ENCODE measurements at places on chromosomes 2 and 18. TPM values are rescaled to one million over a fixed set of nuclear protein-coding genes. Genes with fewer than 3 reads are reported as not detected.

DNA sequence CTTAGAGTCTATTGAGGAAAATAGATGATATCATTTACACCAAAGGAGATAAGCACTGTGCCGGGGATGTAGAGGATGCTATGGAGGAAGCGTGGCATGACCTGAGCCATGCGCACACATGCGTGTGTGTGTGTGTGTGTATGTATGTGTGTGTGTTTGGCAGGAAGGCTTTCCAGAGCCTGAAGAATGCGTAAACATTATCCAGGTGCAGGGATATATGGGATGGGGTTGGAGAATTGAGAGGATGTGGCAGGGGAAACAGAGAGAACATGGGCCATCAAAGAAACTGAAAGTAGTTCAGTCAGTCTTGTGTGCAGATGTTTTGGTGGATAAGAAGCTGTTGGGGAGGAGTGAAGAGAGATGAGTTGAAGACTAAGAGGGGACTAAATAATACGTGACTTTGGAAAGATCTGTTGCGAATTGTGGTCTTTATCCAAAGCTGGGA, 9.3 kb upstream of the STAT1 start:
- H3K27ac ChIP-seq = no peak overlapping the region
- H3K4me3 ChIP-seq = no peak overlapping the region
- DNase-seq = peak; percentile 38

- no peak overlapping the region for H3K27ac ChIP-seq
- H3K27me3 ChIP-seq = no peaks in the 10 kb centered on the region
- H3K4me1 ChIP-seq = peaks cover 7% of the 10 kb centered on the region
Measured at GRCh38 chr2:150591496-150592285, 104.2 kb upstream of the RND3 start.

Gene TMEM87B
- 21.8 TPM for total RNA-seq

DNA sequence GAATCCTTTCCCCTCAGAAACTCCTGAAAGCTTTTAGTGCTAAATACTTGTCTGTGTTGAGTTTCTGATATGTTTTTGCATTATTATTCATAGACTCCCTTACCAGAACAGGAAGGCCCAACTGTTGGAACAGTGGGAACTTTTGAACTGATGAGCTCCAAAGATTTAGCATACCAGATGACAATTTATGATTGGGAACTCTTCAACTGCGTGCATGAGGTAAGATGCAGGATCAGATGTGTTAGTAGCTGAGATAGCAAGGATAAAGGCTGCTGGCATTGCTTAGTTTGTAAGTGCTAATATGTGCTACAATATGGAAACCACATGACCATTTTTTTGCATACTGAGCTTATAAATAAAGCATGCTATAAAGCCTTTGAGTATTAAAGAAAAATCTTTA, 49.2 kb upstream of the MAP3K20 start:
- no peak for DNase-seq
- peaks cover 6% of the 10 kb centered on the region for H3K36me3 ChIP-seq
- H3K4me3 ChIP-seq = no peak overlapping the region
- H3K4me1 ChIP-seq = peaks cover 7% of the 10 kb centered on the region
- H3K27me3 ChIP-seq = no peaks in the 10 kb centered on the region

Gene GREB1L
- 0.28 TPM for total RNA-seq

GRCh38 chr18:41665210-41665609, 289.8 kb upstream of the PIK3C3 start:
- no peak for DNase-seq
- no peak overlapping the region for H3K4me3 ChIP-seq
- H3K27me3 ChIP-seq = no peaks in the 10 kb centered on the region
- H3K36me3 ChIP-seq = no peaks in the 10 kb centered on the region
- no peak overlapping the region for H3K27ac ChIP-seq

- H3K27me3 ChIP-seq = no peaks in the 10 kb centered on the region
- H3K4me1 ChIP-seq = no peaks in the 10 kb centered on the region
- H3K36me3 ChIP-seq = no peaks in the 10 kb centered on the region
- no peak overlapping the region for H3K4me3 ChIP-seq
- DNase-seq = no peak
- H3K27ac ChIP-seq = no peak overlapping the region
Measured at GRCh38 chr2:164890544-164890943, 48.9 kb upstream of the COBLL1 start.

Measured in lung (tissue), 17 donors.